ENCODE measurements at places on chromosomes 5 and 9.
A peak's percentile ranks its signal among the peaks of the same experiment; 100 is the strongest.

DNA sequence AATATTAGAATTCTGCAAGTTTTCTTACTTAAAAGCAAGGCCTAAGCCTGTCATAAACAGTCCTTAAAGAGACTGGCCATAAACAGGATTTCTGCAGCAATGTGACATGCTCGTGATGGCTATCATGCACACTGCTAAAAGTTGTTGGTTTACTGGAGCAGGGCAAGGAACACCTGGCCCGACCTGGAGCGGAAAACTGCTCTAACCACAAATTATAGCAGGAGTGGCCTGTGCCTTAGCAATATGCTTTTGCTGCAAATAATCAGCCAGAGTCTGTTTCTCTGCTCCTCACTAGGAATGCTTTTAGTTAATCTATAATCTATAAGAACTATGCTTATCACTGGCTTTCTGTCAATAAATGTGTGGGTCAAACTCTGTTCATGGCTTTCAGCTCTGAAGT lies 322.9 kb upstream of the RPS23 start:
- no peak for DNase-seq

GRCh38 chr5:23208959-23209431 lies 298.4 kb upstream of the PRDM9 start:
- peak; percentile 29 for DNase-seq

- DNase-seq: no peak
Measured at GRCh38 chr9:99466781-99467180, 244.7 kb downstream of the SEC61B start.

GRCh38 chr9:132801659-132802058 lies 76.4 kb downstream of the AK8 start:
- DNase-seq: no peak

DNA sequence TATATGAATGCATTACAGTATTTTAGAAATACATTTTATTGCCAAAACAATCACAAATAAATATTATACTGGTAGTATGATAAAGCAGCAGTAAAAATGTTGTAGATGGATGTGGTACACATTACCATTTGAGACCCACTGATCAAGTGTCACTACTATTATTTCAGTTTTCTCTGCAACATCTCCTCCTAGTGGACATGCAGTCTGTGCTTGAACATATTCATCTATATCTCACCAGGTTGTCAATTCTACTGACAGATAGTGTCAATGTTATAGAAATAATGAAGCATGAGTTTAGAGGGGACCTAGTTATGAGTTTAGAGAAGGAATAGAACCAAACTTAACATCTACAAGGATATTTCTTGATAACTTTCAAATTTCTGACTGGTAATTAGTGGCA lies 39.2 kb upstream of the ELOVL7 start:
- DNase-seq: no peak

DNA sequence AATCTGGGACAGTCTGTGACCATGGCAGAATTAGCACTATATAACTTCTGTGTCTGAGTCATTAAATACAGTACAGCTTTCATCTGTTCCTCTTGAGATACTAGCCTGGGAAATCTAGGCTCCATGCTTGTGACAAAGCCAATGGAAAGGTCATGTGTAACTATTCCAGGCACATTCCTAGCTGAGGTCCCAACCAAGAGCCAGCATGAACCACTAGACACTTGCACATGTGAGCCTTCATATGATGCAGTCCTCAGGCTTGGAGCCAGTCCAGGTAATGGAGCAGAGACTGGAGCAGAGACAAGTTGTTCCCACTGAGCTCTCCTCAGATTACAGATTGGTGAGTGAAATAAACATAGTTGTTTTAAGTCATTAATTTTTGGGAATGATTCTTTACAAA lies 412.4 kb upstream of the ZNF462 start:
- no peak for DNase-seq

GRCh38 chr5:124438903-124439281 lies 307.5 kb downstream of the ZNF608 start:
- DNase-seq: no peak

All from astrocyte of the spinal cord (primary cell).